ENCODE measurements at places on chromosomes 3 and 15.

DNA sequence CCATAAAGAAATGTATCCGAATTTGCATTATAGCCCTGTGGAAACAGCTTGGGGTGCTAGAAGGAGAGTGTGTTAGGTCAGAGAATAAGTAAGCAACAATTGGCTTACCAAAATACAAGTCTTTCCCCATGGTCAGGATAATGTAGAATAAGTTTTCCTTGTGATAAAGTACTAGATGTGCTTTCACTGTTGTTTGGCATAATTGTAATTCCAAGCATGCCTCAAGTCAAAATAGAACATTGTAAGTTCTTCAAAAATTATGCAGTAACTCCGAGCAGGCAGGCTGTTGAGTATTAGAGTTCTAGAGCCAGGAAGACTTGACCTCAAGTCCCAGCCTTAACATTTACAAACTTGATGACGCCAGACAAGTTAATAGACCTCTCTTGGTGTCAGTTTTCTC is 242.0 kb downstream of the TUSC7 start:
- no peak for DNase-seq

DNA sequence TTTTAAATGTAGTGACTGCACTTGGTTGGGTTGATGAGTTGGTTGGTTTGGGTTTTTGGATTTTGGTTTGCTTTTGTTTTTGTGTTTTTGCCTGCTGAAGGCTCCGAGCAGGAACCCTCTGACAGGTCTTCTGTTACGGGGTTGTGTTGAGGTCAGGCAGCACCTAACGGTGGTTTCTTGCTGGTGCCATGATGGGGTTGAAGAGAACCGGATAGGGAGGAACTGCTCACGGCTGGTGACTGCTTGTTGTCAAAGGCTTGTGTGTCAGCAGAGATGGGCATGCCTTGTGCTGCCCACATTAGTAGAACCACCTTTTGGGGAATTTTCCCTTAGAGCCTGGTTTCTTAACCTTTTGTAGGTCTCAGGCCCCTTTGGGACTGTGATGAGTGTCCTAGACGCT is 42.0 kb downstream of the SLC6A6 start:
- DNase-seq: no peak

- no peak for DNase-seq
Measured at GRCh38 chr15:74306781-74307217, 60.6 kb downstream of the CYP11A1 start.

DNA sequence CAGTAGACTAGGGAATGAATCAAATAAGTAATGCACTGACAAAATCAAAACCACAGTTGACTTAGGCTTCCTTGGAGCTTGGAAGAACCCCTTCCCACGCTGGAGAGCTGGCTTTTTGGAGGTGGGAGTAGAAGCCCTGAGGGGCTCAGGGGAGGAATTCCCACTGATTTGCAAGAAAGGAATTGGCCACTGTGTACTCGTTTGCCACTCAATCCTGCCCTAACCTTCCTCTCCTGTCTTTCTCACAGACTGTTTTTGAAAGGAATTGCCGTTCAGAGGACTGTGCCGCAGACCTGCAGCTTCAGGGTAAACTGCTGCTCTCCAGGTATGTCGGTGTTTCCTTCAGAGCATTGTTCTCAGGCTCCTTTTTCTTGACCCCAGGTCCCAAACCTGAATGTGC is 208.2 kb upstream of the CTDSPL start:
- no peak for DNase-seq

GRCh38 chr3:17023006-17023664 is 138.4 kb downstream of the PLCL2 start:
- DNase-seq: peak; percentile 8

- DNase-seq: no peak
Measured at GRCh38 chr3:13539671-13540070, 9.3 kb upstream of the FBLN2 start.

GRCh38 chr15:76546805-76547204 is 210.2 kb downstream of the ISL2 start:
- DNase-seq: no peak

DNA sequence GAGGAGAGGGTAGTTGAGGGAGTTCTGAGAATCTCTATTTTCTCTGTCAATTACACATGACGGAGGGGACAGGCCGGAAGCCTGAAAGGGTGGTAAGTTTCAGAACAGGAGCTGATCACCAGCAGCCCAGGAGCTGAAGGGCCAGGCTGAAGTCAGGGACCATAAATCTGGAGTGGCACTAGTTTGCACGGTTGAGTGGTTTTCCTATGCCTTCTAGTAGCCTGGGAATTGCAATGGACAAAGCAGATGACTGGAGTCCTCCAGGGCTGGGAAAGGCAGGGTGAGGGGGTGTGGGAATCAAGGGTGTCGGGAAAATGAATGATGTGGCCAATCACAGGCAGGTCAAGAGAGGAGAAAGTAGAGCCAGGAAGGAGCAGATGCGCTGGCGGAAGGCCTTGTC is 72.5 kb downstream of the MAGEF1 start:
- no peak for DNase-seq

DNA sequence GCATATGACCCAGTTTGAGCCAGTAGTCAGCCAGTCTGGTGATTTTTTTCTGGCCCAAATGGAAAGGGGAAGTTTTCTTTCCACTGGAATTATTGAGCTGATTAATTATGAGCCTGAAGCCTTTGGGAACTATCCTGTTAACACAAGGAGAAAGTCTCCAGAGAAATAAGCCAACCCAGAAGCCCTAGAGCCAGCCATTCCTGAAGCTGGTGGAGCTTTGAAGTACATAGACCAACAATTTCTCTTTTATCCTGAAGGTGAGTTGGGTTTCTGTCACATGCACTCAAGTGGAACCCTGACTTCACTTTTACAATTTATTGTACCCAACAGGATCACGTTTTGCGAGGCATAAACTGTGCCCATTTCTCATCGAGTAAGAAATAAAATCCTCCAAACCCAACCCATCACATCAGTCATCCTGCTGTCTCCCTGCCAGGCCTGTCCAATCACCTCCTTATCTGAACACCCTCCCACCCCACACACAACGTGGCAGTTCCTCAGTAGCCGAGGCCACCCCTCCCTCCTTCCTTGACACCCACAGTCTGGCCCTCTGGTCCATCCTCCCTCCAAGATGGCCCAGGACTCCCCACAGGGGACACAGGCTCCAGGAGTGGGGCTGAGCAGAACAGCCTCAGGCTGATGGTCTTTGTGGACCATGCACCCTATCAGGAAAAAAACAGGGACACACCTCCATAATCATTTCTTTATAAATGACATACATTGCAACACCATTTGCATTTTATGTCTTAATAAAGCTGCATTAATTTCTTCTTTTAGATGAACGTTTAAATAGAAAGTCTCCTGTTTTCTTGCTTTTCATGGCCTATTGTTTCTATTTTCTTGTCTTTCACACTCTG is 55.7 kb upstream of the GATA2 start:
- no peak for DNase-seq

DNA sequence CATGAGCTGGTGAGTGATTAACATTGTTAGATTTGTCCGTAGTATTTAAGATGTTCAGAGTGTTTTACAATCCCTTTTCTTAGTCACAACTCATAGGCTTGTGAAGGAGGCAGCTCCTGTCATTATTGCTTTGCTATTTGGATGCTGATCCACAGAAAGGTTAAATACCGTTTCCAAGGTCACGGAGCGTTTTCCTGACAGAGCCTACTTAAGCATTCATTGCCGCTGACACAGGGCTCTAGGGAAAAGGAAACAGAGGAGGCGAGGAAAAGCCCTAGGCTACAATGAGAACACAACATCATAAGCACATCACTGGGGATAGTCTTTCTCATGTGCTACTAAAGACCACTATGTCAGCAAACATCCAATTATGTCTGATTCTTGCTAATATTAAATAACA is 38.5 kb upstream of the CPB1 start:
- DNase-seq: no peak

DNA sequence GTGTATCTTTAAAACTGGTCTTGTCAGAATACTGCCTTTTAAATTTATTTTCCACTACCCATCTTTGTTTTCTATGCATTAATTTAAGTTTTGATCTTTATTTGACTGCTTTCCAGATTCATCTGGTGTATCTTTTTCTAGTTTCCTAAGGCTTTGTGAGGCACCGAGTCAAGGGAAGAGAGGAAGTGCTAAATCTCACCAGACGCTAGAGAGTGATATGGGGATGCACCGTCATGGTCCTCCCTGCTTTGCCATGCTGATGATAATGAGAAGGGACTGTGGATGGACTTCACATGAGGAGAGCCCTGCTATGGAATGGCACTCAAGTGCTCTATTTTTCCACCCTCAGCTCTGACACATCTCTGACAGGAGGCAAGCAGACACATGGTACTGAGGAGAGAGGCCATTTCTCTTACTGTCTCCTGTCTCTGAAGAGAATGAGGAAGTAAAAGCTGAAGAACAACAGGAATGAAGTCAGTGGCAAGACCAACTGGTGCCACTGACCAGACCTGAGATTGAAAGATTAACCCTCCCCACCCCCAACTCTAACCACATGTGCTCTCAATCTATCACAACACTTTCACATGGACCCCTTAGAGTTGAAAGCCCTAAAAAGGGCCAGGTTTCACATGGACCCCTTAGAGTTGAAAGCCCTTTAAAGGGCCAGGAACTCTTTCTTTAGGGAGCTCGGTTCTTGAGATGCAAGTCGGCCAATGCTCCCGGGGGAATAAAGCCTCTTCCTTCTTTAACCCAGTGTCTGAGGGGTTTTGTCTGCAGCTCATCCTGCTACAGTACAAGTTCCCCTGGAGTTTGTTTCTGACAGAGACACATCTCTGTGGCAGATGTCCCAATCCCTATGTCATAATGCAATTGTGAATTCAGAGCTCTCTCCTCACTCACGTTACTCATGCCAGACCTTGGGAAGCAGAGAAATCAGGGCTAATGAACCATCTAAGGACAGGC is at the start of gene IQCF2:
Gene IQCF2 (plus strand): TSS at position 913 of the 963 bp plus-strand sequence. CDS start 52 bp downstream, outside the sequence.
- DNase-seq: no peak

- no peak for DNase-seq
Measured at GRCh38 chr15:71649894-71650293, 160.5 kb upstream of the NR2E3 start.

GRCh38 chr3:5084224-5084623 is 37.9 kb upstream of the ARL8B start:
- no peak for DNase-seq

DNA sequence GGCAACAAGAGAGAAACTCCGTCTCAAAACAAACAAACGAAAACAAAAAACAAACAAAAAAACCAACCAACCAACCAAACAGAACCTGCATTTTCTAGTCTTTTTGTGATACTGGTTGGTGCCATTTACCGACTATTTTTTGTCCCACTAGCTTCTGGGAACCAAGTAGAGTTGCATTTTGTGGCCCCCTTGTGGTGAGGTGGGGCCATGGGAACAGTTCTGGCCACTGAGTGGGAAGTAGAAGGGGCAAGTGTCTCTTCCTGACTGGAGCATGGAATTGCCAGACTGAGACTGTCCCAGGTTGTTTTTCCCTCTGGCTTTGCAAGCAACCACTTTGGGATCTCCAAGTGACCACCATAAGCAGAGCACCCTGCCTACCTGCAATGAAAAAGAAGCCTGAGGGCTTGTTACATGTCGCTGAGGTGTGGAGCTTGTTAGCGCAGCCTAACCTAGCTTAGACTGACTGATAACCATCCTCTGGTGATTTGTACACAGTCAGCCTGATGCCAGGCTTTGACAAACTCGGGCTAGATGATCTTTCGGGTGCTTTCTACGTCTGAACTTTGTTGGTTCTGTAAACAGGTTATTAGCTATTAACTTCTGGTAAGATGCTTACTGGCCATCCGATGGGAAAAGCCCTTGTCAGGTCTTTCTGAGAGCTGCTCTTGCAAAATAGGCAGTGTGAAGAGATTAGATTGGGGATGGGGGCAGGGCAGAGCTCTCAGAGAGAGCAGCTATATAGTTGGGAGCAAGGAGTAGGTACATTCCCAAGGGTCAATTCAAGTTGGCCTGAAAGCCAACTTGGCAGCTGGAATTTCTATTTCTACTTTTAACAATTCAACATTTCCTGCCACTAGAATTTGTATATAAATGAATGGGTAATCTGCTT is 172.2 kb downstream of the SSR3 start:
- no peak for DNase-seq

- DNase-seq: no peak
Measured at GRCh38 chr3:60809857-60810610, 441.2 kb downstream of the FHIT start.

GRCh38 chr15:70555713-70556112 is 207.6 kb downstream of the UACA start:
- DNase-seq: no peak

DNA sequence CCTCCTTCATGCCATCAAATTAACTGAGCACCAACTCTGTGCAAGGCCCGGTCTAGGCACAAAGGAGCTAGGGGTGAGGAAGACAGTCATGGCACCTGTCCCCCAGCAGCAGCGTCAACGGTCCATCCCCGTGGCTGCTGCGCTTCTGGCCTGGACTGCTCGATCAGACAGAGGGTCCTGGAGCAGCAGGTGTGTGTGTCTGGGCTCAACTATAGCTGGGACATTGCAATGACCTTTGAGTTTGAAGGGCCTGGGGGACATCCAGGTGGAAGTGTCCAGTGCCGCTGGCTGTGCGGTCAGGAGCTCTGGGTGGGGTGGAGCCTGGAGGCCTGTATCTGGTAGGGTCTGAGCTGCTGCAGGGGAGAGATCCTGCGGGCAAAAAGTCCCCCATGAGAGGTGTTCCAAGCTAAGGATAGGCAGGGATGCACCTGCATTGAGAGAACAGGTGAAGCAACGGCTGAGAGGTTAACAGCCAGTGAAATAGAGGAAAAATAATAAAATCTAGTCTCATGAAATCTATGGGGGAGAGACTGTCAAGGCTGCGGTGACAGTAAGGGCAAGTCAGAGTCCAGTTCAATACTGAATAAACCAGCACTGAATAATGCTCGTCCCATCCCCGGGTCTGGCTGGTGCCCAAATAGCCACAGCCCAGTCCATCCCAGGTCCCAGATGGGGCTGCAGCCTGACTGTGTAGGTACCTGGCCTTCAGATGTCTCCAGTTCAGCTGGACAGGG is 25.4 kb upstream of the SLC41A3 start:
- no peak for DNase-seq

DNA sequence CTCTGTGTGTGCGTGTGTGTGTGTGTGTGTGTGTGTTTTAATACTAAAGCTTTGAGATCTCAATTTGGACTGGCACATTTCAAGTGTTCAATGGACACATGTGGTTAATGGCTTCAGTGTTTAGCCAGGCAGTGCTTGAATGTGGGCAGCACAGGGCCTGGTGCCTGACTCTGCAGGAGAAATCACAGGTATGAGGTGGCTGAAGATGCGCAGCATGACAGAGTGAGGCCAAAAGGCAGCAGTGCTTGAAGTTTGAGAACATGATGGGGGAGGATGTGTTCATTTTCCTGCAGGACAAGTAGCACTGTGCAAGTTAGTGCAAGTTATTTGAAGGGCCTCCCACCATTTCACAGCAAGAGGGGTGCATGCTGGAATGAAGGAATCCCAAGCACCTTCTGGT is 620.5 kb upstream of the TBL1XR1 start:
- no peak for DNase-seq

DNA sequence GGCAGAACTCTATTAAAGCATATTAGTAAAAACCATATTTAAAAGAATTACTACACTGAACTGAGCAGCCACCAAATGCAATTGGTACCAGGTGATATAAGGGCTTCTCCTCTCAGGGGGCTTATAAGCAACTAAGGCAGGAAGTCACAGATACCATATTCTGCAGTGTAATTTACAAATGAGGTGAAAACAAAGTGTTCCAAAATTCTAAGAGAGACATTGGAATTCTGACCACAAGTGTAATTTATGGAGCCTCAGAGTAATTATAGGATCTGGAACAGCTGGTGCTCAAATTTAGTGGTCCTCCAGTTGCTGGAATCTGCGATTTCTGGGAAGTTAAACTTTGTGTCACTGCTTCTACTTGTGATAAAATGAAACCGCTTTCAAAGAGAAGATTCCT is 3.1 kb upstream of the NR1I2 start:
- DNase-seq: no peak

GRCh38 chr3:111748132-111748531 is 110.9 kb upstream of the PHLDB2 start:
- DNase-seq: no peak

Data from activated CD8-positive, alpha-beta memory T cell treated with anti-CD3 and anti-CD28 coated beads for 1 hour (primary cell).